ENCODE measurements at places on chromosomes 12 and 14.

GRCh38 chr12:78870539-78870938 is 6.0 kb downstream of the SYT1 start:
- no peak for DNase-seq

- no peak for DNase-seq
These were observed 90.7 kb downstream of the ZFP36L1 start for GRCh38 chr14:68702135-68702534.

DNA sequence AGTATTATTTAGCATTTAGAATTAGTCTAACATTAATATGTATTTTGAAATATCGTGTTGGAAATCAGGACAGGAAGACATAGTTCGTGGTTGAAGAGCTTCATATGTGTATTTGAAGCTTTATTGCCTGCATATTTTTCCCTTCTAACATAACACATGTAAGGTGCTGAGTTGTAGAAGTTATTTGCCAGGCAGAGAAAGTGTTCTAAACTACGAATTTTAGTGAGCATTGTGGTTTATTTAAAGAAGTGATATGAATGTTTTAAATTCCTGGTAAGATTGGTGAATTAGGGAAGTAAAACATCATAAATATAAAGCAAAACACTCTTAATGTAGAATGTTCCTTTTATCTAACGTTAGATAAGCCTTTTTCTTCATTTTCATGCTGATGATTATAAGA is 2.5 kb downstream of the RASSF3 start:
- no peak for DNase-seq

DNA sequence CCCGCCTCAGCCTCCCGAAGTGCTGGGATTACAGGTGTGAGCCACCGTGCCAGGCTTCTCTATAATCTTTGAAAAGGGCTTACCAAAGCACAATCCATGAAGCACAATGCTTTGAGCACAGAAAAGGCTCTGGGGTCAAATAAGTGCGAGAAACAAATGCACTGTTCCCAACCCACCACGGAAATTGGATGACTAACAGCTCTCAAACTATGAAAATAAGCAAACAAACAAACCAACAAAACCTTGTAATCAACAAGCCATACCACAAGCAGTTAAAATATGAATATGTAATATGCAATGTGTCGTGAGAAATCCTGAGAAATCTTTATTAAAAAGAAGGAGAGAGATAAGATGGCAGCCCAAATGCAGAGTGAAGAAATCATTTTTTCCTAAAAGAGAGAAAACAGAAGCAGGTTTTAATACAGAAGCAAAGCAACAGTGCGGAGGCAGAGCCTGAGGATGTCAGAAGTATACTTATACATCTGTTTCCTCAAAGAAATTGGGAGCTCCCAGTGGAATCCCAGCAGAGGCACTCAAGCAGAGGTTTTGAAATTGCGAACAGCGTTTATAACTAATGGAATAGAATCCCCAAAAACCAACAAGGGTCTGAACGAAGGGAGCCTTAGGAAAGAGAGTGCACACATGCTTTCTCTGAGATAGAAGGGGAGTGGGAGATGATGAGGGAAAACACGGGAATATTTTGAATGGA is 17.1 kb downstream of the SMCO2 start:
- no peak for DNase-seq

- no peak for DNase-seq
These were observed 26.2 kb upstream of the BICD1 start for GRCh38 chr12:32080435-32080834.

Data from inflammatory macrophage treated with lipopolysaccharide for 1 hour (primary cell).